Testis (tissue), 5 donors: ENCODE measurements at places on chromosomes 1 and 21. TPM values are rescaled to one million over a fixed set of nuclear protein-coding genes. Genes with fewer than 3 reads are reported as not detected.
A peak's percentile ranks its signal among the peaks of the same experiment; 100 is the strongest.

GRCh38 chr1:44785501-44786137, 2.4 kb downstream of the BEST4 start:
- DNase-seq, result no peak

DNA sequence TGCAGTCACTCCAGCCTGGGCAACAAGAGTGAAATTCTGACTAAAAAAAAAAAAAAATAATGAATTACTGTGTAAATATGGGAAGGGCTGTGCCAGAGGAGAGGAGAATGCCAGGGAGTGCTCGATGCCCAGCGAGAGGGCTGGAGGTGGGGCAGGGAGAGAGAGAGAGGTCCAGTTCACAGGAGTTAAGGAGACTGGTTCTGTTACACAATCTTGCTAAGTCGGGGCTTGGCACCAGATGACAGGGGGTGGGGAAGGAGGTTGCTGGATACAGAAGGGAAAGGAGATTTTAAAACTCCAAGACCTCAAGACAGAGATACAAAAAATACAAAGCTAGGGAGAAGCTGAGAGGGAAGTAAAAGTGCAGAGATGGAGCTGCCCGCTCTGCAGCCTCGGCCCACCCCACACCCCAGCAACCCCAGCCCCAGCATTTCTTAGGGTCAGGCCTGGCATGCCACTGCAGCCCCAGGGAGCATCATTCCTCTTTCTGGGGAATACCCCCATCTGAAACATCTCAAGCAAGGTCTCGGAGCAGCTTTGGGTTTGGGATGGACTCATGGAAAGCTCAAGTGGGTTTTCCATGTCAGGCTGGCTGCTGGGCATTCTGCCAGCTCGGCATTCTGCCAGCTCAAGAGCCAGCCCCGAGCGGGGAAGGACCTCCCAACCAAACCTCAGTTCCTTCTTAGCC, 991 bp downstream of the SELENBP1 start:
- DNase-seq, result peak; percentile 69

DNA sequence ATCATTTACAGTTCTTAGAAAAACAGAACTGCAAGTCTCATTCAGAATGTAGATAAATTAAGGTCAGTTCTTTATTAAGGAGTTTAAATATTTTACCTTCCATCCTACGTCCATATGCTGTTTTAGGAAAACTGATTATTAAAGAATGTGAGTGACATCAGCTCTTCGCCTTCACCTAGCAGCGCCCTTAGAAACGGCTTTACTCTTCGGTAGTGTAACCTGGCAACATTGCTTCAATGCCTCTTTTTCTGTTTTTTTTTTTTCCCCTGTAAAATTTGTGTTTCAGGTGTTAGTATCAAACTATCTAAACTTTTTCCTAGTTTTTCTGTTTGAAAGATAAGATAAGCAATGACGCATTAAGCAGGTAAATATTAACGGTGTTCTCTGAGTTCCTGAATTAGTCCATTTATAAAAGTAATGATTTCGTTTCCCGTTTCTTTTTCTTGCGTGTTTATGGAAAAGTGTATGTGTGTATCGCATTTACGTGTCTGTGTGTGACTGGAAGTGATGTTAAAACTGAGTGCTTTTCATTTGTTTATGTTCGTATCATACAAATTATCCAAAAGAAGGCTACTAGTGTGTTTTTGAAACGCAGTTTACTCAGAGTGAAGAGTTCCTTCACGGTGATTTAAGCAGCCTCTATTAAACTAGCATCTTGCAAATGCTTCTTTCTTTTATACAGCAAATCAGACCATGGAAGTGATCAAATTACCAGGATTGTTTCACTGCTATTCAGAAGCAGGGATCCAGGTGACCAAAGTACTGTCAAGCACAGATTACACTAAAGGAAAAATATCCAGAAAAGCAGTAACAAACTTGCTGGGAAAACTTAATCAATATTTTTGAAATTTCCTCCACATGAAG, 139.0 kb downstream of the SDCCAG8 start:
- no peak for DNase-seq

GRCh38 chr1:1677718-1678580, 14.6 kb downstream of the SLC35E2B start:
- DNase-seq, result no peak

- peak; percentile 77 for DNase-seq
These were observed 17.3 kb downstream of the NOC2L start for GRCh38 chr1:941588-942383.

- no peak for DNase-seq
These were observed 49.3 kb downstream of the PTGFR start for GRCh38 chr1:78540048-78540447.

DNA sequence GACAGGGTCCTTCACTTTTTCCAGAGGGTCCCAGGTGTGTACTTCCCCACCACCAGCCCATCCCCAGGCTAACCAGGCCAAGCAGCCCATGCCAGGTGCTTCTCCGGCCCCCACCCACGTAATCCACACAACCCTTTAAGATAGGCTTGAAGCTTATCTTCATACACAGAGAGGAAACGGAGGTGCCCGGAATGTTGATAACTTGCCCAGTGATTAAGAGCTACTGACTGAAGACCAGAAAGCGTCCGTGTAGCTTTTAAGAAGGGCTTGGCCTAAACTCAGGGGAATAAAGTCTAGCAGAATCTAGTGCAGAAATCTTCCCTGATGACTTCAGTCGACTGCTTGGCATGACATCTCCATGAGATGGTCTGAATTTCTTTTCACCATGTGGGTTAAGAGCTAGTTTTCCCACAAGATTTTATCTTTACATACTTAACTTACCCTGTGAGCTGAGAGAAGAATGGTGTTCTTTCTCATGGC, 138.7 kb downstream of the GALNT2 start:
- no peak for DNase-seq

DNA sequence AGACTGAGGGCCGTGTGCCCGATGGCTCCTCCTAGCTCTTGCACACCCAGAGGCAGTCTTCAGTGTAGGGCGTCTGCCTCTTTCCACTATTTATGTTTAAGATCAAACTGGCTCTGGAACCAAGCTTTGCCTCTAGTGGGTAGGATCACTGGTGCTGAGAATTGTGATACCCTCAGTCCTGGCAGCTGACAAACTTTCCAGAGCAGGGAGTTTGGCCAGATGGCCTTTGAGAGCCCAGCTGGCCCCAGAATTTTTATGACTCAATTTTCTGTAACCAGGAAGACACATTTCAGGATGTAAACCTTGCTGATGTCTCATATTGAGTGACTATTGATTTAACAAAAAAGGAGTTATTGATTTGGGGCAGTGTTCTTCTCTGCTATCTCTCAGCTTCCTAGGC, 6.7 kb downstream of the COQ8A start:
- no peak for DNase-seq

DNA sequence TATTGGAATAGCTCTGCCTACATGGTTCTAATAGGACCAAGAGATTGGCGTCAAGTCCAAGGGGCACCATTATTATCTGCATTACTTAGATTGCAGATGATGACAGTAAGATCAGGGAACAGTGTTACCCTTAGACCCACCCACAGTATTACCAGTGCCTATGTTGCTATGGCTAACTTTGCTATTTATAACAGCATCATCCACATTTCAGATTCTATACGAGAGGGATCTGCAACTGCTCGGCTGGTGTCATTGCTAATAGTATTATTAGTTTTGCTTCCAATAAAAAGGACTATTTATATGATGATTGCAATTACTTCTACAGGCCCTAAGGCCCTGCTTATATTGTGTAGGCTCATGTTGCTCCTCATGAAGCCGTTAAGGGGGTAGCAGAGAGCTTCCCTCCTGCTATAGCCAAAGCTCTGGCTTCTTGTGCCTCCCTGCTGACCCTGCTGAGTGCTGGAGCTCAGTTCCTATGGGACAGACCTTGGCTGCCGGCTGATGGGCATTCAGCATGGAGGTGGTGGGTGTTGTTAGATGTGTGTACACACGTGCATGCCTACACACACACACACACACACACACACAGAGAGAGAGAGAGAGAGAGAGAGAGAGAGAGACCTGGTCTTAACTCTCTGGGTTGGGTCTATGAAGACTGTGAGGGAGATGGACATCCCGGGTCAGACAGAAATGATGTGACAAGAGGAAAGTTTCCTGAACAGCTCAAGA, 1.3 kb downstream of the BCAN start:
- no peak for DNase-seq

DNA sequence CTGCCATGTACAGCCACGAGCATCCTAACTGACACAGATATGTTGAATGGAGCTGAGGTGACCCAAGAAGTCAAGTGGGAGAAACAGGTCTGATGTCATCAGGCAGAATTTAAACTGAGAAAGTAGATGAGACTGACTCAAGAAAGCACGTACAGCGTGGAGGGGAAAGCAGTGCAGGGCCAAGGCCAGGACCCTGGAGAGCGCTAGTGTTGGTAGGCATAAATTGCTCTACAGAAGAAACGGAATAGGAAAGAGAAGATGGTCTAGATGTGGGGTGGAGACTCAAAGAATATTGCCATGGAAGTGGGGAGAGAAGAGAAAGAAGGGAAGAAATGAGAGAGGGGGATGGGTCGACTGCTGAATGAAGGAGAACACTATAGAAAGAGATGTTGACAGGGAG, 45.3 kb upstream of the GJB5 start:
- DNase-seq, result no peak

DNA sequence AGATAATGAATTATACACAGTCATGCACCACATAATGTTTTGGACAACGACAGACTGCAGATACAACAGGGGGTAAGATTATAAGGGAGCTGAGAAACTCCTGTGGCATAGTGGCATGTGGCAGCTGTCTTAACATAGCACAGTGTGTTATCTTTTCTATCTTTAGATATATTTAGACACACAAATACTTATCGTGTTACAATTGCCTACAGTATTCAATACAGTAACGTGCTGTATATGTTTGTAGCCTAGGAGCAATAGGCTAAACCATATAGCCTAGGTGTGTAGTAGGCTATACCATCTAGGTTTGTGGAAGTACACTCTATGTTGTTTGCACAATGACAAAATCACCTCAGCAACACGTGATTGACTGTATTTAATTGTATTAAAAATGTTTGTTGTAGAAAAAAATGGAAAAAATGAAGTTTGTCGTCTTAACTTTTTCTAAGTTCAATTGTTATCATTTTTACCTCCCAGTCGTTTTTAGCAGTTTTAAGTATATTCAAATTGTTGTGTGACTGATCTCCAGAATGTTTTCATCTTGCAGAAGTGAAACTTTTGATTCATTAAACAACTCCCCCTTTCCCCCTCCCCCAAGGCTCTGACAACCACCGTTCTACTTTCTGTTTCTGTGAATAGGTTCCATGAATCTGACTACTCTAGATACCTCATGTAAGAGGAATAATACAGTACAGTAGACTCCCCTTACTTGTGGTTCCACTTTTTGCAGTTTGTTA, 351.0 kb upstream of the B3GALT2 start:
- DNase-seq, result no peak

DNA sequence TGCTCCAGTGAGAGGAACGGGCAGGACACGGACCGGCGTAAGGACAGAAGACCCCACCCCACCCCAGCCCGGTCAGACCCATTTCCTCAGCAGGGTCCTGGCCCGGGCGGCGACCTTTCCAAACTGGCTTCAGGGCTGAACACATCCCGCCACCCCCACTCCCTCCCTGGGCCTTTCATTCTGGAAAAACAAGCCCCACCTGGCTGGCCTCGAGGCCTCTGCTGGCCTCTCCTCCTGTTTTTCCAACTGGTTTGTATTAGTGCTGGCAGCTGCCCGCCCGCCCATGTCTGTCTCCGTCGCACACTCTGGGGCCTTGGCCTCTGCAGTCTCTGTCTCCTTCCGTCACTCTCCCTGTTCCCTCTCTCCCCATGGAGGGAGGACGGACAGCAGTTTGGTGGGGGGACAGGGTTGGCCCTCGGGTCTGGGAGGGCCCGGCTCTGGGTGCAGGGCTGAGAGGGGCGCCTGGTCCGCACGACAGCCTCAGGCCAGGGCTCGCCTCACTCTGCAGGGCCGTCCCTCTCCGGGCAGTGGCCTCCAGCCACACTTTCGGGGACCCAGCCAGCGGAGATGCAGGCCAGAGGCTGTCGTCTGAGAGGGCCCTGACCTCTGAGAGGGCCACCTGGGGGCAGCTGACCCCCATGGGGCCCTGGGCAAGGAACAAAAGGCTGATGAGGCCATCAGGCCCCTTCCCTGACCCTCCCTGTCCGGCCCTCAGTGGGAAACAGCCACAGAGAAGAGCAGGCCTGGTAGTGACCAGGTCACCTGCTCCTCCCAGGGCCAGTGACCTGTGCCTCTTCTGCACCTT, 1.5 kb upstream of the MXRA8 start:
- peak; percentile 74 for DNase-seq

- no peak for DNase-seq
These were observed 49.5 kb downstream of the SSBP3 start for GRCh38 chr1:54356680-54357147.

DNA sequence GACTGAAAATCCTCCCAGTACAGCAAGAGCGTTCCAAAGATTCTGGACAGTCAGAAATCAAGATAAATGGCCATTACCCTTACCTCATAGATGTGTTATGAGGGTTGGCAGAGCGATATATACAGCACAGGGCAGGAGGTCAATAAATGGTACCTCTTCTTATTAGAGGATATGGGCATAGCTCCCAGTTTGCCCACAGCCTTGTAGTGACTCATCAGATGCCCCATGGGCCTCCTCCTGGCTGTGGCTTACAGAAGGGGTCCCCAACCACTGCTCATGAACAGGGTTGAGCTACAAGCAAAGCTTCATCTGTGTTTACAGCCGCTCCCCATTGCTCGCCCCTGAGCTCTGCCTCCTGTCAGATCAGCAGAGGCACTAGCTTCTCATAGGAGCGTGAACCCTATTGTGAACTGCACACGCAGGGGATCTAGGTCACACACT, 7.3 kb upstream of the IFNGR2 start:
- no peak for DNase-seq

- DNase-seq, result no peak
These were observed 83.4 kb downstream of the LYST start for GRCh38 chr1:235783148-235783776.

Gene KISS1
- polyA plus RNA-seq, result 3.7 TPM

Gene ATP1A4
- polyA plus RNA-seq, result 38.6 TPM

Gene BCAN
- polyA plus RNA-seq, result 3.3 TPM

Gene GFI1
- polyA plus RNA-seq, result 1.3 TPM
